ENCODE measurements at places on chromosomes 3 and 15.
A peak's percentile ranks its signal among the peaks of the same experiment; 100 is the strongest.

GRCh38 chr15:93835344-93835743 lies 396.0 kb upstream of the MCTP2 start:
- no peak for DNase-seq

GRCh38 chr3:69994919-69995318 lies 4.6 kb upstream of the SAMMSON start:
- DNase-seq, result no peak

GRCh38 chr3:128515967-128516366 lies 23.0 kb upstream of the GATA2 start:
- no peak for DNase-seq

DNA sequence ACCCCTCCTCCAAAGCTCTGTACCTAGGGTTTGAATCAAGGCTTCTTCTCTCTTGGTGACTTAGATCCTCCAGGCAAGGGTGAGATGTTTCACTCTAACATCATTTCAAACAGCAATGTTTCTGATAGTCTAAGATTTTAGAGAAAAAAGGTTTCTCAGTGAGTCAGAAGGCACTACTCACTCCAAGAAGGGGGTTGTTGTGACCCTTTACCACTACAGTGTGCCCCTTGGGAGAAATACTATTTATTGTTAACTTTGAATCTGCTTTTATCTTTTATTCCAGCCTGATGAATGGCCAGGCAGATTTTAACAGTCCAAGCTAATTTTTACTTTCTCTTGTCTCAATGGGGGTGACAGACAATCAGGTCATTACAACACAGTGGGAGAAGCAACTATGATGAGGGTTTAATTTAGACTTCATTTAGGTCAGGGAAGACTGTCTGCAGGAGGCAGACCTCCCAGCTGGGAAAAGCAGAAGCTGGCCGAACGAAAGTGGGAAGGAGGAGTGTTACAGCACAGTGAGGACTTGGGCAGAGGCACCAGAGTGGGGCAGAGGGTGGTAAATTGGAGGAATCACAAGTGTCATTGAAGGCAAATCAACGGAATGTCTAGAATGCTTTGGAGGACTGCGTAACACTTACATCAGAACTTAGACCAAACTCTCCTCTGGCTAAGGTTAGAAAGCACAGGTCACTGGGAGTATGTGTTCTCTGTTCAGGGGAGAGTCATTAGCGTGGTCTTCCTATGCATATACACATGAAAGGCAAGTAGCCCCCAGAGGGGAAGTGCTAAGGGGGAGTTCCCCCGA lies 21.2 kb downstream of the ZNF860 start:
- DNase-seq, result no peak

- DNase-seq, result no peak
Observed at GRCh38 chr15:77514641-77515402, 94.1 kb downstream of the HMG20A start.

DNA sequence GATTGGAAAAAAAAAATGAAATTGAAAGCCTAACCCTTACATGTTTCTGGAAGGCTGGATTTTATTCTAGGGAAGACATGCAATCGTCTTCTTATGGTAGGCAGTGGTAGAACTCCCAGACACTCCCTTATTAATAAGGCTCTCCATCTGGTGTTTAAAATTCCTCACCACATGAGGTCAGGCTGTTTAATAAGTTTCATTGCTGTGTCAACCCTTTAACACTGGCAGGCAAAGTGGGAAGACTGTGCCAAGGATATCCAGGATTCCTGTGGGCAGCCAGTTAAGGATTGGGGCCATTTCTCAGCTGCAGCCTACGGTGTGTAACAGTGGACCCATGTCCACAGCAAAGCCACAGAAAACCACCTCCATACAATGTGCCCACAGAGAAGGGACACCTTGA lies 225.5 kb upstream of the CHRM5 start:
- no peak for DNase-seq

GRCh38 chr15:63212050-63213004 lies 22.9 kb downstream of the RAB8B start:
- peak; percentile 51 for DNase-seq

- no peak for DNase-seq
Observed at GRCh38 chr3:41267975-41268640, 68.8 kb downstream of the CTNNB1 start.

DNA sequence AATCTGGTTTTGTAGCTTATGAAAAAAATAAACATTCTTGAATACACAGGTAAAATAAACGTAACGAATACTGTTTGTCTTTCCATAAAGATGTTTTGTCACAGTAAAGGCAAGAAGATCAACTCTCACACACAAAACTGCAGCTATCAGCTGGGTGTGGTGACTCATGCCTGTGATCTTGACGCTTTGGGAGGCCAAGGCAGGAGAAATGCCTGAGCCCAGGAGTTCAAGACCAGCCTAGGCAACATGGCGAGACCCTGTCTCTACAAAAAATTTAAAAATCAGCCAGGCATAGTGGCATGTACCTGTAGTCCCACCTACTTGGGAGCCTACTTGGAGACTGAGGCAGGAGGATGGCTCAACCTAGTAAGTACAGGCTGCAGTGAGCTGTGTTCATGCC lies 39.6 kb downstream of the CBLB start:
- DNase-seq, result no peak

DNA sequence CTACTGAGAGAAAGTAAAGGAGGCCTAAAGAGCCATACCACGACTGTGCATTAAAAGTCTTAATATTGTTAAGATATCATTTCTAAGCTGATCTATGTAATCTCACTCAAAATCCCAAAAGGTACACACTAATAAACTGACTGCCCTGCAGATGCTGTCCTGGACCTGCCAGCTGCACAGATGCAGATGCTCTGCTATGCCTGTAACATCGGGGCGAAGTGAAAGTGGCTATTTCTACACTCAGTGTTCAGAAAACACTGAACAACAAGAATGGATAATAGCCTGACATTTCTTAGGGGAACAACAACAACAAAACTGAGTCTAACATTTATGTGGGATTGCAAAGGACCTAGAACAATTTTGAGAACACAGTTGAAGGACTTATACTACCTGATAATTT lies 31.9 kb downstream of the RAD18 start:
- no peak for DNase-seq

GRCh38 chr15:36501063-36501678 lies 78.3 kb upstream of the CDIN1 start:
- no peak for DNase-seq

DNA sequence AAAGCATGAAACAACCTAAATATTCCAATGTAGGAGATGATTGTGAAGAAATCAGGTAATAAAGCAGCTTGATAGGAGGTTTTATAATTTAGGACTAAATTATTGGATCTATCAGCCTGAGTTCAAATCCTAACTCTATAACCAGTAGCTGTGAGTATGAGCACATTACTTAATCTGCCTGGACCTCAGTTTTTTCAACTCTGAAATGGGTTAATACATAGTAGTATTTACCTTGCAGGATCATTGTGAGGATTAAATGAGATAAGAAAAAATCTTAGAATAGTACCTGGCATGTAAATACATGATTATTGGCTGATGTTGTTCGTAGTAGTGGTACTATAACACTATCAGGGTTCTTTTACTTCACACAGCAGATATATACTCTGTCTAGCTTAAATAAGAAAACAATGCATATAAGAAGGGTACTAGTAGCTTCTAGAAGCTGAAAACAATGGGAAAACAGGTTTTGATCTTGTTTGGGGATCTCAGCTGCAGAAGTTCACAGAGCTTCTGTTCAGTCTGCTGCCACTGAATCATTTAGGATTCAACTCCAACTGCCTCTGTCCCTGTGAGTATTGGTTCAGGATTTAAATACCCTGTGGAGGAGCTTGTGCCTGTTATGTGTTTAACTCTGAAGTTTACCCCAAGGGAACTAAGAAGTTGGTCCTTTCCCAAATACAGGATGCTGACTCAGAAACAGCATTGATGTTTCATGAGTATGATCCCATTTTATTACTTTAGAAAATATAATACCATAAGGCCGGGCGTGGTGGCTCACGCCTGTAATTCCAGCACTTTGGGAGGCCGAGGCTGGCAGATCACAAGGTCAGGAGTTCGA lies 34.2 kb downstream of the KAT2B start:
- no peak for DNase-seq

DNA sequence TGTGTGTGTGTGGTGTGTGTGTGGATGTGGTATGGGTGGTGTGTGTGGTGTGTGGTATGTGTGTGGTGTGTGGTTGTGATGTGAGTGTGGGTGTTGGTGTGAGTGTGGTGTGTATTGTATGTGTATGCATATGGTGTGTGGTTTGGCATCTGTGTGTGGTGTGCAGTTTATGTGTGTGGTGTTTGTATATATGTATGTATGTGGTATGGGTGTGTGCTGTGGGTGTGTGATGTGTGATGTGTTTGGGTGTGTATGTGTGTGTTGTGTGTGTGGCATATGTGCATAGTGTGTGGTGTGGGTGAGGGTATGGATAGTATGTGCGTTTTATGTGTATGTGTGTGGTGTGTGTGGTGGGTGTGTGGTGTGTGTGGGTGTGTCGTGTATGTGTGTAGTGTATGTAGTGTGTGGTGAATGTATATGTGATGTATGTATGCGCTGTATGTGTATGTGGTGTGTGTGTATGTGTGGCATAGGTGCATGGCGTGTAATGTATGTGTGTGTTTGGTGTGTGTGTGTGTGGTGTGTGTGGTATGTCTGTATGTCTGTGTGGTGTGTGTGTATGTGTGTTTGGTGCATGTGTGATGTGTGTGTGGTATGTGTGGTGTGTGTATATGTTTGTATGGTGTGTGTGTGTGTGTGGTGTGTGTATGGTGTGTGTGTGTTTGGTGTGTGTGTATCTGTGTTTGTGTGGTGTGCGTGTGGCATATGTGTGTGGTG lies 58.0 kb downstream of the EFCAB12 start:
- DNase-seq, result no peak

- no peak for DNase-seq
Observed at GRCh38 chr15:48373821-48374451, 42.7 kb downstream of the DUT start.

Data from hematopoietic multipotent progenitor cell treated with erythropoietin and hydrocortisone succinate and interleukin-3 and kit ligand, for 17 days (in vitro differentiated cells).